Peyer's patch (tissue), 4 donors: ENCODE measurements at places on chromosomes 16 and 17.

- H3K27ac ChIP-seq, result no peak overlapping the region
- H3K27me3 ChIP-seq, result no peaks in the 10 kb centered on the region
- no peak for DNase-seq
- no peak overlapping the region for H3K4me3 ChIP-seq
Observed at GRCh38 chr16:15979801-15980200, 30.4 kb downstream of the ABCC1 start.

GRCh38 chr17:7841915-7842379 lies 7.9 kb downstream of the KDM6B start:
- H3K4me3 ChIP-seq, result peak overlapping the region; percentile 72
- H3K36me3 ChIP-seq, result peaks cover 25% of the 10 kb centered on the region
- H3K27me3 ChIP-seq, result no peaks in the 10 kb centered on the region
- H3K4me1 ChIP-seq, result no peaks in the 10 kb centered on the region

GRCh38 chr16:21083729-21084268 lies 66.8 kb downstream of the DNAH3 start:
- H3K4me1 ChIP-seq, result no peaks in the 10 kb centered on the region
- no peaks in the 10 kb centered on the region for H3K36me3 ChIP-seq
- H3K27me3 ChIP-seq, result no peaks in the 10 kb centered on the region
- no peak overlapping the region for H3K4me3 ChIP-seq
- H3K27ac ChIP-seq, result no peak overlapping the region

DNA sequence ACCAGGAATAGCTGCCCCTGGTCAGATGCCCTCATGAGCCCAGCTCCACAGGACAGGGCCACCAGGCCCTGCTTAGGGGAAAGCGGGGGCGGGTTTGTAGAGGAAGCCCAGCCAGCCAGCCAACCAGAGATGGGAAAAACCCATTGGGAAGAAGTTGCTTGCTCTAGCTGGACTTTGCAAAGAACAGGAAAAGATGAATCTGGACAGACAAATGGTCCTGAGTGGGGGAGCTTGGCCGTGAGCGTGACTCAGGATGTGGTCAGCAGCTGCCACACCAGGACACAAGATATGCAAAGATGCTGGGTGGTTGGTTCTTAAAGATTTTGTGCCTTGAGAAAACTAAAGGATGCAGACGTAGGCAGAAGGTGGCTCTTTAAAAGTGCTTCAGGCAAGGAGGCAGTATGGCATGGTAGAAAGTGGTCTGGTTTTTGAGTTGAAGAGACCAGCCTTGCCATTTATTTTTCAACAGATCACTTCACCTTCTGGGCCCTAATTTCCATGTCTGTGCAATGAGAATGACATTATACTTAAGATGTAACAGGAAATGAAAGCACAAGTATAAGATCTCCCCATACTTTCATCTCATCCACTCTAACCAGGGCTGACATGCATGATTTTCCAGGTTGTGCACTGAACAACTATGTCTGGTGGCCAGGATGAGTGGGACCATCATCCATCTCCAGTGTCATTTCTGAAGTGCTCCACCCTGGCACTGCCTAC lies 27.8 kb upstream of the HEATR6 start:
- DNase-seq, result no peak
- no peak overlapping the region for H3K27ac ChIP-seq
- no peak overlapping the region for H3K4me3 ChIP-seq
- H3K4me1 ChIP-seq, result no peaks in the 10 kb centered on the region

- H3K4me1 ChIP-seq, result no peaks in the 10 kb centered on the region
- H3K27me3 ChIP-seq, result no peaks in the 10 kb centered on the region
- no peaks in the 10 kb centered on the region for H3K36me3 ChIP-seq
- H3K27ac ChIP-seq, result no peak overlapping the region
- H3K4me3 ChIP-seq, result peak overlapping the region; percentile 24
Observed at GRCh38 chr17:8002721-8003593, 542 bp downstream of the GUCY2D start.

DNA sequence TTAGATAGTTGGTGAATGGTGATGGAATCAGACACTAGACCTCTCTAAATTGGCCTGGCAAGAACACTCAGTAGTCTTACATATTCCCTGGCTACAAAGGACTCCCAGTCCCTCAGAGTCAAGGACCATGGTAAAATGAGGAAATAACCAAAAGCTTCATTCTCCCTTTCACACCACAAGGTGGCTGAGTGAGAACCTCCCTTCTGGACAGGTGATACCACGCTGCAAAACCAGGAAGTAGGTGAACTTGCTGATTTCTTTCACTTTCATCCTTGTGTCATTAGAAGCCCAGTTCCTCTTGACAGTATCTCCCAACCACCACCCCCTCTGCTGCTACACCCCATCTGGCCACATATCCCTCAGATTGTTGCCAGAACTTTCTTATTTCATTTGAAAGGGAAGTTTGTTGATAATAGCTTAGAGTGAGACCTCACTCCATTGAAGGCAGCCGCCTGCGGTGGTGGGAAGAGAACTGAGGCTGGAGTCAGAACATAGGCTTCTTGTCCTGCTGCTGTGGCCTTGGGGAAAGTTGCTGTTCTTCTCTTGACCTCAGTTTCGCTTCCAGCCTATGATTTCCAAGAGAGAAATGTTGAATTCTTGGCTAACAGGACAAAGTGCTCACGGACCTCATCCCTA lies 290.6 kb upstream of the CCL2 start:
- H3K4me1 ChIP-seq, result no peaks in the 10 kb centered on the region
- H3K27me3 ChIP-seq, result no peaks in the 10 kb centered on the region
- no peak overlapping the region for H3K4me3 ChIP-seq
- no peaks in the 10 kb centered on the region for H3K36me3 ChIP-seq

DNA sequence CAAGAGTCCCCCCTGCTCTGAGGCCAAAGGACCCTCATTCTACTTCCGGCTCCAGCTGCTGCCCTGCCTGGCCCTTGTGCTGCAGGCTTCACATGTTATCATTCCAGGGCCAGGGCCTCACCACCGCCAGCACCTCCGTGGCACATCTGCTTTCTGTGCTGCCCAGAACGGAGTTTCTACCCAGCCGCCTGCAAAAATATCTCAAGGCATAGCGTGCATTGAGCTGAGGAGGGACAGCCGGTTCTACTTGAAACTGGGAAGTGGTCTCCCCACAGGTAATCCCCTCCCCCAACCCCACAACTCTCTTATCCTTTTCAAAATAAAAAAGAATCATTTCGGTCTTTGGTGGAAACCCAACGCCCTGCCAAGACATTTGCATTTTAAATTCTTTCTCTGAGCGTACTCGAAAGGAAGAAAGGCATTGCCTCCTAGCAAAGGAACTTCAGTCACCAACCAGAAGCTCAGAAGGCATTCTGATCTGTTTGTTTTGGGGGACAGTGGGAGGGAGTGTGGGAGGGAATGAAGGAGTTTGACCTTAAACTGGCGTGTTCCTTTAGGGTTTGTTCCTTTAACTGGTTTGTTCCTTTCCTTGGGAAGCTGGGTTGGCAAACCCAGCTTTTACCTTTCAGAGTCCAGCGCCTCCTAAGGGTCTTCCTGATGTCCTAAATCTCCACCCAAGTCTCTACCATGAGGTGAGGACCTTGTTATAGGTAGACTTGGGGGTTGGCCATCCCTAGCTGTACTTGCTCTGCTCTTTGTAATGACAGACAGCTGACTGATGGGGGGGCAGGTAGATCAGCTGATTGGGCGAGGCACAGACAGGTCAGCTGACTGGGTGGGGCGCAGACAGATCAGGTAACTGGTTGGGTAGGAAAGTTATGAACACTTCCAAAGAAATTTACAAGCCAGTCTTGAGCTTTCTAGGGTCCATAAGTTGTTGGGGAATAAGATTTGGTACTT lies 33.4 kb upstream of the PIK3R6 start:
- H3K27ac ChIP-seq, result no peak overlapping the region
- DNase-seq, result no peak
- H3K4me1 ChIP-seq, result no peaks in the 10 kb centered on the region
- no peak overlapping the region for H3K4me3 ChIP-seq
- H3K27me3 ChIP-seq, result no peaks in the 10 kb centered on the region

GRCh38 chr17:40551879-40552768 lies 13.1 kb downstream of the CCR7 start:
- peaks cover 45% of the 10 kb centered on the region for H3K4me1 ChIP-seq
- no peaks in the 10 kb centered on the region for H3K27me3 ChIP-seq
- H3K27ac ChIP-seq, result peak overlapping the region; percentile 82
- no peak overlapping the region for H3K4me3 ChIP-seq

DNA sequence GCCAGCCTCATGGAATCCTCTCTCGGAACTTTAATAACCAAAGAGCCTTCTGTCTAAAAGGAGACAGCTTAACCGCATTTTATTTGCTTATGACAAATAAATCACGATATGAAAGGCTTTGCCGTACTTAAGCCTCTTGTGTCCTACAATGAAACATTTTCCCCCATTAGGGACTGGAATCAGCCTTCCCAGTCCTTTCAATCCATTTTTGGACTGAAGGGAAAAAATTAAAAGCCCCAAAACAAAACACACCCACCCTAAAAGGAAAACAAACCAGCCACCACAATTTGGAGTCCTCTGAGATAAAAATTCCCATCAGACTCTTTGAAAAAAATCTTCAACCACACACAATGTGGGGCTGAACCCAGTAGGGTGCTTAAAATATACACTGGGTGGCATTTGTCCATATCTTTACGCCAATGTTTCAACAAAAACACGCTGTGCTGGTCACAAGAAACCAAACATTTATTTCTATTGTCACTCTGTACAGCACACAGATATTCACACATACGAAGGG lies 3.0 kb downstream of the HOXB4 start:
- H3K4me1 ChIP-seq, result no peaks in the 10 kb centered on the region
- no peaks in the 10 kb centered on the region for H3K27me3 ChIP-seq
- H3K4me3 ChIP-seq, result no peak overlapping the region

- H3K36me3 ChIP-seq, result no peaks in the 10 kb centered on the region
- H3K27ac ChIP-seq, result no peak overlapping the region
- no peaks in the 10 kb centered on the region for H3K4me1 ChIP-seq
Observed at GRCh38 chr16:27775254-27775653, 225.3 kb downstream of the KATNIP start.

- no peak overlapping the region for H3K4me3 ChIP-seq
- H3K27ac ChIP-seq, result no peak overlapping the region
- no peaks in the 10 kb centered on the region for H3K4me1 ChIP-seq
- DNase-seq, result no peak
- no peaks in the 10 kb centered on the region for H3K36me3 ChIP-seq
- H3K27me3 ChIP-seq, result no peaks in the 10 kb centered on the region
Observed at GRCh38 chr17:17137731-17138585, 68.2 kb downstream of the PLD6 start.

DNA sequence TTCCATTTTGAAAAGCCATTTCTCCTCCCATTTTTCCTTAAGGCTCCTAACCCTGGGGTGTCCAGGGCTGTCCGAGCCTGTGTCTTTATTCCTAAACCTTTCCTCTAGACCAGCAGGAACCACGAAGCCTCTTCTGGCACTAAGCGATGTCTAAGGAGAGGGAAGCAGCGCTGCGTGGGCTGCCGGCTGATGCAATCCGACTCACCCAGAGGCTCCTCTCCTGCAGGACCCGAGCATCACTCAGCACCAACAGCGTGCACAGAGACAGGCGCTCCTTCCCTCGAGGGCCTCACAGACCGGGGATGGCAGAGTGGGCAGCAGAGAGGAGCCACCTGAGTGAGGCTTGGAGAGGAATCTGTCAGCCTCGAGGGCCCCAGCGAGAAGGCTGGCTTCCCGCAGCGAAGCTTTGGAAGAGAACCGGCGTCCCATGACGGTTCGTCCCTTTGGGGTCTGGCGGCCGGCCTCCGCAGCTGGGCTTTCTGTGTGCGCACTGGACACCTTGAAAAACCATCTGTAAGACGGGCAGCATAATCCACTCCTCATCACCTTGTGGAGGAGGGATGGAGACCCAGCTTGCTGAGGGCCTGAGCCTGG lies 174.3 kb downstream of the FOXL1 start:
- no peaks in the 10 kb centered on the region for H3K4me1 ChIP-seq
- H3K4me3 ChIP-seq, result no peak overlapping the region
- peak; percentile 32 for DNase-seq
- H3K36me3 ChIP-seq, result no peaks in the 10 kb centered on the region
- no peaks in the 10 kb centered on the region for H3K27me3 ChIP-seq

DNA sequence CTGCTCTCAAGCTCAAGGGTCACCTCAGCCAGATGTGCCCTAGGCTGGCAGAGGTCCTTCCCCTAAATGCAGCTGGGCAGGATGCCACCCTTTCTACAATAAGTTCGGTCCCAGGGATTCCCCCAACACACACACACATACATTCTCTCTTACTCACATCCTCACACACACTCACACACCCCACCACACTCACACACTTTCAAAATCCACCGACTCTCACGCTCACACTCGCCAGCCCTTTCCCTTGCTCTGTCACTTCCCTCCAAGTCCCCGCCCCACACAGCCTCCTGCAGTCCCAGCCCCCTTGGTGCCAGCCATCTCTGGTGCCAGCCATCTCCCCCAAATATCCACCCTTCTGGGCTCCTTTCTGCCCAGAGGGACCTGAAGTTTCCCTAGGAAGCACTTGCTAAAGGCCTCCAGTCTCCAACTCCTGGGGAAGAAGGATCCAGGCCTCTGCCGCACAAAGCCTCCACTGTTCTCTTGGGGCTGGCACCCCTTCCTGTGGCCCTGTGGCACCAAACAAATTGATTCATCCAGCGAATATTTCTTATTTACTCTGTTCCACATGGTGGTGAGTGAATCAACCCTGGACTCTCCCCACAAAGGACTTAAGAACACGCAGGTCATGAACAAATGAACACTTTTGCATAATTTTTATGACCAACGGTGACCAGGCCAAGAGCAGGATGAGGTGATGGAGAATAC lies 3.8 kb upstream of the USP36 start:
- H3K36me3 ChIP-seq, result no peaks in the 10 kb centered on the region
- H3K4me3 ChIP-seq, result no peak overlapping the region
- H3K27ac ChIP-seq, result no peak overlapping the region
- no peak for DNase-seq
- no peaks in the 10 kb centered on the region for H3K27me3 ChIP-seq
- no peaks in the 10 kb centered on the region for H3K4me1 ChIP-seq

- no peak overlapping the region for H3K27ac ChIP-seq
- DNase-seq, result no peak
- peaks cover 65% of the 10 kb centered on the region for H3K36me3 ChIP-seq
Observed at GRCh38 chr16:23561586-23561985, 4.1 kb downstream of the UBFD1 start.

- H3K27ac ChIP-seq, result no peak overlapping the region
- no peak overlapping the region for H3K4me3 ChIP-seq
- H3K27me3 ChIP-seq, result no peaks in the 10 kb centered on the region
- DNase-seq, result no peak
- no peaks in the 10 kb centered on the region for H3K4me1 ChIP-seq
Observed at GRCh38 chr17:5699814-5700213, 115.5 kb upstream of the NLRP1 start.

DNA sequence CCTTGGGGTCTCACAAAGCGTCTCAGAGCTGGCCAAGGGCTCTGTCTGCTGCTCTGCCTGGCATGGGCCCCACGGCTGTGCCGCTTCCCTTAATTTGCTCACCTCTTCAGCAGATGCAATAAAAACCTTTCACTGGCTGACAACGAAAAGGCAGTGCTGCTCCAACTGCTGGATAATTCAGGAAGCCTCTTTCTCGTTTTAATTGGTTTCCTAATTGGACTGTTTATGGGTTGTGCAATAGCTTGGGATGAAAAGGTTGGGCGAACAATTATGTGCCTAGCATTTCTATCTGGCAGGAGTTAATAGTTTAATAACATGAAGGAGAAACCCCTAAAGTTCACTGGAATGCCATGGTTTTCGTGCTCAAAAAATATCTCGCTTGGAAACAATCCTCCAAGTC lies 234.1 kb upstream of the IRX5 start:
- no peaks in the 10 kb centered on the region for H3K36me3 ChIP-seq
- H3K27me3 ChIP-seq, result no peaks in the 10 kb centered on the region
- no peak for DNase-seq

- H3K27me3 ChIP-seq, result no peaks in the 10 kb centered on the region
- H3K4me1 ChIP-seq, result no peaks in the 10 kb centered on the region
- DNase-seq, result no peak
- no peak overlapping the region for H3K27ac ChIP-seq
Observed at GRCh38 chr17:9814337-9814945, 7.4 kb downstream of the GSG1L2 start.
